Fibroblast of lung (primary cell): ENCODE measurements at places on chromosomes 6 and 20.

DNA sequence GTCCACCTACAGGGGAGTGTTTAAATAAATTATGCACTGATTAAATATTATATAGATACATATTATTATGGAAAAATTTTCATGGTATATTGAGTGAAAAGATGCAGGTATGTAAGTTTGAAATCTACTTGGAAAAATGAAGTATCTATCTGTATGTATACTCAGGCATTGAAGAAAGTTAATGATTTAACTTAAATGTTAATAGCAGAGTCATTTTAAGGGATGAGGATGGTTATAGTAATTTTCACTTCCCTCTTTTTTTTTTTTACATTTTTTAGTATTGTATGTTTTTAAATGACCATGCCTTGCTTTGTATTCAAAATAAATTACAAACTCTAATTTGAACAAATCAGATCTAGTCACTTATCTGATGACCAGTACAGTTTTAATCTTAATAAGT lies 43.2 kb upstream of the NOTCH4 start:
- no peak for DNase-seq

DNA sequence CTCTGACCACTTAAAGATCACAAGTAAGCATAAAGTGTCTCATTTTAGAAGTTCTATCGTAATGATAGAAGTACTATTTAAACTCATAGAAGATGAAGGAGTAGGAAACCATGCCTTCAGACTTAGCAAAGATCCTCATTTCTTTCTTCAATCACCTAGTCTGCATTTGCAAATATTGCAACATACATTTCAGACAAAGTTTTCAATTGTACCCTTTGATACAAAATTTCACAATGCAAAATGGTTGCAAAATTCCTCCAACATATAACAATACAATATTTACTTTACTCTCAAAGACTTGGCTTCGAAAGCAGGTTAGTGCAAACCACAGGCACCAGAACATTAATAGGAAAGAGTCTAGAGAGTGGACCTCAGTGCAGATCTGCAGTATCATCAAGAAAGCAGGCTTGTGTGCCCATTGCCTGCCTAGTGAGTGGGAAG lies 16.1 kb upstream of the ROS1 start:
- peak; percentile 81 for DNase-seq

DNA sequence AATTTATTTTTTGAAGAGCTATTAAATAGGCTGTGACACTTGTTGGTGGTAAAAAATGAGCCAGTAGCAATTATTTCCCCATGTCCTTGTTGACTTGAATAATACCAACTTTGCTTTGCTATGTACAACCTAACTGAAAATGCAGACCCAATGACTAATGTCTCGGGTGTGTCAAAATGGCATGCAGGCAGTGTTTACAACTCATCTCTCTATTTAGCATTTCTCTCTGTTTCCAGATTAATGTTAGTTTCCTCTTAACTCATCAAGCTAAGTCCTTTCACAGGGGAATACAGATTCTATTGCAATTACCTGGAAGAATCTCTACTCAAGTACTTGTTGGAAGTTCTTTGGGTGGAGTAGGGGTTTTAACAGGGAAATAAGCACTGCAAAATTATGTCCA lies 504.4 kb downstream of the BCKDHB start:
- peak; percentile 71 for DNase-seq

GRCh38 chr6:102313699-102314098 lies 920.2 kb downstream of the GRIK2 start:
- no peak for DNase-seq

GRCh38 chr20:38012332-38012731 lies 20.9 kb downstream of the TTI1 start:
- no peak for DNase-seq

- DNase-seq: no peak
Observed at GRCh38 chr6:137490006-137490905, 3.9 kb downstream of the OLIG3 start.

- DNase-seq: peak; percentile 41
Observed at GRCh38 chr6:91438570-91438969, 851.7 kb upstream of the MAP3K7 start.

- DNase-seq: peak; percentile 11
Observed at GRCh38 chr6:79466207-79466834, 70.9 kb downstream of the LCA5 start.

GRCh38 chr6:133704371-133704770 lies 184.5 kb upstream of the TCF21 start:
- peak; percentile 30 for DNase-seq
